NCI-H187 treated with DMSO at 0.1 percent for 48 hours (cell line): ENCODE measurements at places on chromosomes 1 and 21.

DNA sequence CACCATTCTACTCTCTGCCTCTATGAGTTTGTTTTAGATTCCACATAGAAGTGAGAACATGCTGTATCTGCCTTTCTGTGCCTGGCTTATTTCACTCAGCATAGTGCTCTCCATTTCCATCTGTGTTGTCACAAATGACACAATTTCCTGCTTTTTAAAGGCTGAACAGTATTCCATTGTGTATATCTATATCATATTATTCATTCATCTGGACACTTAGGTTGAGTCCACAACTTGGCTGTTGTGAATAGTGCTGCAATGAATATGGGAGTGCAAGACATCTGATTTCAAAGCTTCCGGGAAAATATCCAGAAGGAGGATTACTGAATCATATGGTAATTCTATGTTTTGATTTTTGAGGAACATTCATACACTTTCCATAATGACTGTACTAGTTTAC, 20.1 kb upstream of the DONSON start:
- no peak for DNase-seq

DNA sequence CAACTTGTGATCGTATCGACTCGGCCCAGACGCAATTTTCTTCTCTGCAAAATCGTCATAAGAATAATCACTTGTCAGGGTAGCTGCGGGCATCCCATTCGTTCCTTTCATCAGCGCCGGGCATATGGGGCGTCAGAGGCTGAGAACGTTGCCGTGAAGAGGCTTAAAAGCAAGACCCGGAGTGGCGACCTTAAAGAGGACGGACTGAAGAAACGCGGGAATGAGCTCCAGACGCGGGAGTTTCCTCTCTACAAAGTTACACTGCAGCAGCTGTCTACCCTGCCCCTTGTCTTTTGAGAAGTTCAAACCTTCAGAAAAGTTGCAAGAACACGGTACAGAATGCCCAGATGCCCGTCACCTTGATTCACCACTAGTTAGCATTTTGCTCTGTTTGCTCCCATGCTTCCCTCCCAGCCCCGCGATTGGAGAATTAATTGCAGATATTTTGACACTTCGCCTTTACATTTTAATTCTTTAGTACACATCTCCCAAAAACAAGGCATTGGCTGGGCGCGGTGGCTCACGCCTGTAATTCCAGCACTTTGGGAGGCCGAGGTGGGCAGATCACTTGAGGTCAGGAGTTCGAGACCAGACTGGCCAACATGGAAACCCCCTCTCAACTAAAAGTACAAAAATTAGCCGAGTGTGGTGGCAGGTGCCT, 967 bp downstream of the CENPS start:
- no peak for DNase-seq

DNA sequence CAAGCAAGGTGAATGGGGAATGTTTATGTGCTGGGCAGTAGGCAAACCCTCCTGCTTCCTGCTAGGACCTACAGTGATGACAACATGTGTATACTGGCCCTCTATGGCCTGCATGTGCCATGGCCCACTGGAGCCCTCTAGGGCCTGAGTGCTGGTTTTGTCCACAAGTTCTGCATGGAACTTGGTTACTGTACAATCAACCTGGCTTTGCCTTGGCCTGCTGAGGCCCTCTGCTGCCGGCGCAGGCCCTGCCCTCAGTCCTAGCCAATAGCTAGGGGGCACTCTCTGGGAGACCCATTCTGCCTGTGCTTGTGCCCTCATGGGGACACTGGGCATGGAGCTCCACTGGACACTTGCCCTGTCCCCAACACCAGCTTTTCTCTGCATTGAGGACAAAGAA, 138.6 kb upstream of the NGF start:
- DNase-seq: no peak

DNA sequence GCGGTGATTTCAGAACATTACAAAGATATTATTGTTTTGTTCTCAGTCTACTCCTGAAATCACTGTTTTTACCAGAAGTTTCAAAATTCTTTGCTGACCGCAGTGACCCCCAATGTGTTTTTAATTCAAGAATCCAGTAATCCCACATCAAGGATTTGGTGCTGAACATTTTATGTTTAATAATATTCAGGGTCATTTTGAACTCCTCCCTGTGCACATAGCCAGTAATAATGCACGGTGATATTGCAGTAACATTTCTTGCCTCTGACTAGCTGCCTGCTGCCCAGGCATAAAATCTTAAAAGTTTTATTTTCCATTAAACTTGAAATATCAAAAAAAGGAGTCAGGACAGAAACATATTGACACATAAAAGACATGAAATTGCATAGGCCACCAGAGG, 443.4 kb upstream of the NCAM2 start:
- no peak for DNase-seq

- no peak for DNase-seq
Measured at GRCh38 chr1:210246447-210246846, 13.9 kb downstream of the SERTAD4 start.

DNA sequence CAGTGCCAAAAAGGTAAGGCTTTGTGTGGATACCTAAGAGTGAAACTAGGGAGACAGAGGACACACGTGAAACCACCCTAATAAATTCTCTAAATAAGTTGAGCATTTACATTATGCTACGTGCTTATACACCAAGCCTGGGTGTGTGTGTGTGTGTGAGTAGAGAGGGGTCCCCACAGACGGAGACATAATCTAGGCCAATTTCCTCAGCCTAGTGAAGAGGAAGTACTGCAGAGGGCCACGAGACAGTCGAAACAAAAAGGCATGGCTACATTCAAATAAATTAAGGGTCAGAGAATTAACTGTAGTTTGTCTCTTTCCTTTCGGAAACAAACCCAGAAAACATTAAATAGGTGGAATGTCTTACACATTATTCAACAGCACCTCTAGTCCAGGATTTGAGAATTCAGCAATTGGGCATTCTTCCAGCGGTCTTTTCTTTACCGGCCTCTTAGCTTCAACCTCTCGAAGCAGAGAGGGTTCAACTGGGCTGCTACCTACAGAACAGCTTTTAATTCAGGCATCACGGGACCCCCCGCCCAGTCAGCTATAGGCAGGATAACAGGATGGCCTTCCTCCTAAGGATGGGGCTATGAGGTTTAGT, 75.0 kb downstream of the DESI2 start:
- no peak for DNase-seq

DNA sequence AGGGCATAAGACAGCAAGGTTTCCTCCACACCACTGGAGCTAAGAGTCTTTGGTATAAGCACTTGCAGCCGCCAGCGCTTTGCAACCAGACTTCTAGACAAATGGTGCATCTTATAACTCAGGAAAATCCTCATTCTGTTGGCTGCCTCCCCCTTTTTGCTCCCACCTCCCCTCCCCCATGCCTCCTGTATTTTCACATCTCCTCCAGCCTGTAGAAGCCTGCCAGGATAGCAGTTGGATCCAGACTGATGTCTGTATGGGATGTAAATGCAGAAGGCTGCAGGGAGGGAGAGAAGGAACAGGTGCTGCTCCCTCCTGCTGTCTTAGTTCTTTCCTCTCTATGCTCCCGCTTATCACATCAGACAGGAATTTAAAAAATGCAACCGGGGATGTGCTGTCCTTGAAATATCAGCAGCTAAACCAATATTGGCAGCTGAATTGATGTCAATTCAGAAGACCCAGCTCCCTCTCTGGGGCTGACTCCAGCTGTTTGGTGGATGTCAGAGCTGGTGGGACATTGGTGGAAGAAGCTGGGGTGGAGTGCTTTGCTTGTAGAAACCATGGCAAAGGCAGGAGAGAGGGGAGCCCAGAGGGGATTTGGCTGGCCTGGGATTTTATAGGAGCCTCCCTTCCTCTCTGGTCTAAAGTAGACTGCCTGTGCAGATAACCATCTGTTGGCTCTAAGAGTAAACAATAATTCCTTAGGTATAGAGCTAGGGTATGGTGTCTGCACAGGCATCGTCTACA, 53.5 kb downstream of the NFASC start:
- no peak for DNase-seq

DNA sequence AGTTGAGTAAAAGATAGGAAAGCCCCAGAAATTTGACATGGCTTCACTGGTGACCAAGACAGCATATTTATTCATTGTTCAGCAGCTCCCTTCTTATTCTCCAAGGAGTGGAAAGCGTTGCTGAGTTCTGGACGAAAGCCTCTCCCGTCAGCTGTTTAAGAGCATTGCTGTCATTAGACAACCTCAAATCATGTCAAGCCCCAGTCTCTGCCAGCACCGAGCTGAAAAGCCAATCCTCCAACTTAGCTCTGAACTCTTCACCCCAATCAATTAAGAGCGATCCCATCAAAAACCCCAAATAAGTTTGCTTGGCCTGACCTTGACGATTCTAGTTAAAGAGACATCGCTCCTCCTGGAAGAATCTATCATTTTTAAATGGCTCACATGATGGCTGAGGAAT, 110.8 kb downstream of the PLPP3 start:
- DNase-seq: no peak

GRCh38 chr1:101260556-101261350, 23.9 kb downstream of the S1PR1 start:
- no peak for DNase-seq

GRCh38 chr1:114003431-114003830, 24.2 kb downstream of the OLFML3 start:
- DNase-seq: no peak

DNA sequence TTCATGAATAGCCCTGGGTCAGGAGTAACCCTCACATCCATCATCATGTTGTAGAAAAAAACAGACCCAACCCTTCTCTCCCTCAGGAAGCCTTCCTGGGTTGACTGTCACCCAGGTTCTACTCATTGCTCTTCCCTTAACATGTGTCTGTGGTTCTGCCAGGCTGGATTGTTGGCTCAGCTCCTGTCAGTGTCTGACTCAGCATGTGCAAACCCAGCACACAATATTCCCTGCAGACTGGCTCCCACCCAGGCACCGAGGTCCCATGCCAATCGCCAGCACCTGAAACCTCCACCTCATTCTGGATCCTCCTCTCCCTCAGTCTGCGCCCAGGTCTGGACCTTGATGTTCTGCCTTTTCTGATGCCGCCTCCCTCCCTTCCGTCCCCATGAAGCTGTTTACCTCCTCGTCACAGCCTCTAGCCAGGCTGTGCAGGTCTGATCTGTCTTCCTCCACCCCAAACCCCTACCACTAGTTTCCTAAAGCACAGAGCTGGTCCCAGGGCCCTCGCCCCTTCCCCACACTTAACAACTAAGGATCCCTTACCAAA, 4.3 kb upstream of the S100A8 start:
- DNase-seq: no peak

DNA sequence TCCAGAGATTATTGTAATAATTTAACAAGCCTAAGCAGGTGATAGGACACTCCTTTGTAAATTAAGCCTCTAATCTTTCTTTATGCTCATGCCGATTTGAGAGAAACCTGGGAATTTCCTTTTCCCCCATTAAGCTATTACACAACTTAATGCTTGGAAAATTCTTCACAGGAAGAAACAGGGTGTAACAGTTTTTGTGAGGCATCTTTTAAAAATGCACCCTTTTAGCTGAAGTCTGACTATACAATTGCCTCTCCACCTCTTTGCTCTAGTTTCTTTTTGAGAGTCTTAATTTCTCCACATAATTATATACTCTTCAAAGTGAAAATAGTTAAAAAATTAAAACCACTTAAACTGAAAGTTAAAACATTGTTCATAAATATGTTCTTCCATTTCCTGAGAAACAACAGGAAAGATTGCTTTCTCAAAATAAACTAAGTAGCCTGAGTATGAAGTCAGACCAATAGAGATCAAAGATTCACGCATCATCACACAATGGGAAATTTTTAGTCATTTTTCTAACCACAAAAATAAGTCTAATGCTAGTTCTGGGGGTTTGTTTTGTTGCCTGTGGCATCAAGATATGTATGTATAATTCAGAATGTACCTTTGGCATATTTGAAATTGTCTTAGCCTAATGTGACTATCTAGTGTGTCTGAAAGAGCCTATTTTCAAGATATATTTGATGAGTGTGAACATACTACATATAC, 34.7 kb downstream of the LRRC8D start:
- no peak for DNase-seq
